Endothelial cell of umbilical vein (primary cell): ENCODE measurements at places on chromosomes 6 and 20. TPM values are rescaled to one million over a fixed set of nuclear protein-coding genes. Genes with fewer than 3 reads are reported as not detected.

GRCh38 chr20:36830791-36831691 lies 44.9 kb upstream of the TLDC2 start:
- peaks cover 35% of the 10 kb centered on the region for H3K4me1 ChIP-seq
- H3K27ac ChIP-seq: peak overlapping the region; percentile 42
- no peaks in the 10 kb centered on the region for H3K27me3 ChIP-seq

DNA sequence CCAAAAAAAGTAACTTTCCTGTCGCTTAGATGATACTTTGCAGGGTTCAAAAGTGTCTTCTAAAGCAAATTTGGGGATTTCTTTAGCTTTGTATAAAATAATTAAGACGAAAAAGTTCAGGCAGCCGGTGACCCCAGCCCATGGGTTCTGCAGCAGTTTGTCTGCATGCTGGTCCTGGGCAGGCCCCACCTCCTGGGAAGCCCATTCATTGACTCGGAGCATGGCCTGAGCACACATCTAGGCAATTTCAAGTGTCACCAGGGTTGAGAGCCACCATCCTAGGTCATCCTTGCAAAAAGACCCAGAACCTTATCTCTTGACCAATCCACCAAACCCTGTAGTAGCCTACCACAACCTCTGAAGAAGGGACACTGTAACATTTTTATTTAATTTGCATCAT lies 20.6 kb downstream of the BFSP1 start:
- H3K36me3 ChIP-seq: no peaks in the 10 kb centered on the region
- H3K4me1 ChIP-seq: peaks cover 3% of the 10 kb centered on the region
- H3K27me3 ChIP-seq: no peaks in the 10 kb centered on the region
- H3K4me3 ChIP-seq: no peak overlapping the region
- DNase-seq: no peak

DNA sequence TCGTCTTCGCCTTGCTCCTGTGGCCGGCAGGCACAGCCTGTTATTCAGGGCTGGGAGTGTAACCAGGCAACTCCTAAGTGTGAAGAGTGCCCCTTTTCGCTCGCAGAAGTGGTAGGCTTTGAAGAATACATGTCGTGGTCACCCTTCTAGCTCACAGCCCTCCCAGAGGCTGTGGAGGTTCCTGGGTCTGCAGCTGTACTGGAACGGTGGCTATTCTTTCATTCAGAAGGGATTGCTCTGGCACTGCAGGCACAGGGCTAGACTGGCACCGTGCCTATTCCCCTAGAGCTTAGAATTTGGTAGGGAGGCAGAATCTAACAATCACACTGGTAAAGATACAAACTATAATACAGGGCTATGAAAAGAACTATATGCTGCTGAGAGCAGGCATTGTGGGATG lies 1.1 kb upstream of the SRSF12 start:
- H3K36me3 ChIP-seq: no peaks in the 10 kb centered on the region
- no peak for DNase-seq
- no peak overlapping the region for H3K4me3 ChIP-seq

GRCh38 chr6:6803180-6803977 lies 214.9 kb downstream of the LY86 start:
- peaks cover 4% of the 10 kb centered on the region for H3K27me3 ChIP-seq
- H3K4me1 ChIP-seq: no peaks in the 10 kb centered on the region
- no peak overlapping the region for H3K4me3 ChIP-seq
- H3K27ac ChIP-seq: no peak overlapping the region

- no peaks in the 10 kb centered on the region for H3K36me3 ChIP-seq
- no peak overlapping the region for H3K27ac ChIP-seq
- H3K4me1 ChIP-seq: no peaks in the 10 kb centered on the region
- DNase-seq: no peak
Measured at GRCh38 chr6:157552820-157553485, 172.0 kb downstream of the ZDHHC14 start.

- DNase-seq: no peak
- no peaks in the 10 kb centered on the region for H3K4me1 ChIP-seq
- H3K27ac ChIP-seq: no peak overlapping the region
- H3K4me3 ChIP-seq: no peak overlapping the region
- H3K27me3 ChIP-seq: no peaks in the 10 kb centered on the region
Measured at GRCh38 chr6:170369403-170369802, 62.8 kb downstream of the FAM120B start.

GRCh38 chr6:70113171-70113570 lies 189.7 kb downstream of the COL9A1 start:
- H3K4me1 ChIP-seq: no peaks in the 10 kb centered on the region
- H3K27ac ChIP-seq: no peak overlapping the region
- no peaks in the 10 kb centered on the region for H3K27me3 ChIP-seq
- DNase-seq: no peak
- H3K36me3 ChIP-seq: no peaks in the 10 kb centered on the region
- H3K4me3 ChIP-seq: no peak overlapping the region

DNA sequence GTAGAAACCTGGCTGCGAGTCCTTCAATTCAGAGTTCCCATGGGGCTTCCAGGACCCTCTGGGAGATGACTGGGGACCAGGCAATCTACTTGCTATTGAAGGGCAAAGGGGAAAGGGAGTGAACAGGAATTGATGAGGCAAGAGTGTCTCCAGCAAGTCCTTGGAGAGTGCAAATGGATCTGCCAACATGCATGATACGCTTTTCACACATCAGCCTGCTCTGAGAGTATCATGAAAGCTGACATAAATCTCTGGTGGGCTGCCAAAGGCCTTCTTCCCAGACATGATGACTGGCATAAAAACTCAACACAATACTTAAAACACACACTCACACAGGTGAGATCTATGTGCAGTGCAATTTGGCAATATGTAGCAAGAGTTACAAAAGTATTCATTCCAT lies 759.1 kb downstream of the PTPRT start:
- H3K4me1 ChIP-seq: no peaks in the 10 kb centered on the region
- H3K36me3 ChIP-seq: no peaks in the 10 kb centered on the region
- H3K27ac ChIP-seq: no peak overlapping the region
- no peaks in the 10 kb centered on the region for H3K27me3 ChIP-seq
- H3K4me3 ChIP-seq: no peak overlapping the region

DNA sequence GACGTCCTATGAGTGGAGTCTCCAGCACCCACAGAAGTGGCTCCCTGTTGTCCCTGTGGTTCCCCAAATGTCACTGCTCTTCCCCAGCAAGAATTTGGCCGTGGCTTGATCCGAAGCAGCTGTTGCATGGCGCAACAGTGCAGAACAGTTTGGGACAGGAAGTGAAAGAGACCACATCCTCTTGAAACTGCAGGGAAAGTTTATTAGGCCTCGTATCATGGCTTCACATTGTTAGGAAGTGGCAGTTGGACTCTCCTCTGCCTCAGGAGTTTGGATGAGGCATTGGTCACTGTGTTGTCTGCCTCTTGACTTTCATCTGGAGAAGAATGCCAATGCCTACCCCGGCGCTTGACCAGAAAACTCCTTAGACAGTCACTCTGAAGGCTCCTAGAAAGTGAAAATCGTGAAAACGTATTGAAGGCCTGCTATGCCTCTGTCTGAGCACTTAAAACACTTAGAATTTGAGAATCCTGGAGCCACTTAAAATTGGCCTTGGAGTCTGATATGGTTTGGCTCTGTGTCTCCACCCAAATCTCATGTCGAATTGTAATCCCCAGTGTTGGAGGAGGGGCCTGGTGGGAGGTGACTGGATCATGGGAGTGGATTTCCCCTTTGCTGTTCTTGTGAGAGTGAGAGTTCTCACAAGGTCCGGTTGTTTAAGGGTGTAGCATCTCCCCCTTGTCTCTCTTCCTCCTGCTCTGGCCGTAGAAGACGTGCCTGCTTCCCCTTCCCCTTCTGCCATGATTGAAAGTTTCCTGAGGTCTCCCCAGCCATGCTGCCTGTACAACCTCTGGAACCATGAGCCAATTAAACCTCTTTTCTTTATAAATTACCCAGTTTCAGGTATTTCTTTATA lies 334.9 kb upstream of the JARID2 start:
- H3K36me3 ChIP-seq: no peaks in the 10 kb centered on the region
- no peak overlapping the region for H3K27ac ChIP-seq
- H3K4me1 ChIP-seq: no peaks in the 10 kb centered on the region
- DNase-seq: no peak

DNA sequence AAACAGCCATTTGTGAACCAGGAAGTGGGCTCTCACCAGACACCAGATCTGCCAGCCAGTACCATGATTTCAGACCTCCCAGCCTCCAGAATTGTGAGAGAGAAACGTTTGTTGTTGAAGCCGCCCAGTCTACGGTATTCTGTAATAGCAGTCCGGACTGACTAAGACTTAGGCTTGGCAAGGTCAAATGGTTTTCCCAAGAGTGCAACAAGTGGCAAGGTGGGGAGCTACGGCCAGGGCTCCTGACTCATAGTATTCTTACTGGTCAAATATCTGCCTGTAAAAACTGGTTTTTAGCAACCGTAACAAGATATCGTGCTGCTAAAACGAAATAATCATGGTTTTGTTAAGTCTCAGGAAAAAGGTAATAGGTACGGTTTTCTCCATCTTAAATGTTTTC lies 37.8 kb downstream of the MCUR1 start:
- no peaks in the 10 kb centered on the region for H3K36me3 ChIP-seq
- no peak for DNase-seq
- H3K27ac ChIP-seq: no peak overlapping the region
- no peak overlapping the region for H3K4me3 ChIP-seq
- no peaks in the 10 kb centered on the region for H3K4me1 ChIP-seq
- no peaks in the 10 kb centered on the region for H3K27me3 ChIP-seq

- no peak for DNase-seq
- peaks cover 58% of the 10 kb centered on the region for H3K4me1 ChIP-seq
- peak overlapping the region; percentile 10 for H3K27ac ChIP-seq
- peaks cover 3% of the 10 kb centered on the region for H3K27me3 ChIP-seq
- no peak overlapping the region for H3K4me3 ChIP-seq
- H3K36me3 ChIP-seq: no peaks in the 10 kb centered on the region
Measured at GRCh38 chr20:575230-575629, 31.6 kb upstream of the CSNK2A1 start.

DNA sequence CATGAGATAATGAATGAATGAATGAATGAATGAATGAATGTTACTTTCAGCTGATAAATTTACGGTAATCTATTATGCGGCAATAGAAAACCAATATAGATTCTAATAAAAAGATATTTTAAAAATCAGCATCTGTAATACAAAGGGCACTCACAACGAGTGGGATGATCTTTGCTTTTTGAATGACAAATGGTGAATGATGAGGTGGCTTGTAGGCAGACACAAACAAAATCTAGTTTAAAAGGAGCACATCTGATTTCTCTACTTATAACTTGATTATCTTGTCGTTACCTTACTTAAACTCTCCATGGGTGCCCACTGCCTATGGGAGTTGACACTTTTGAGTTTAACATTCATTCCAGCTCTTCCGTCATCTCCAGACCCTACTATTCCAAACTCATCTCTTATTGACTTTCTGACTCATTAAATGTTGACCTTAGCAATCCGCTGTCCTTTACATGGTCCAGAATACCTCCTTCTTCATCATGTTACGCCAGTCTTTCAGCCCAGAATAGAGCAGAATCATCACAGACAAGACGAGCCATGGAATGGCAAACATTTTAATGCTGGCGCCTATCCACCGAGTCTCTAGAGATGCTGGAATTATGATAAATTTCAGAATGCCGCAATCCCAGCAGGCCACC lies 41.3 kb downstream of the NHLRC1 start:
- H3K4me1 ChIP-seq: no peaks in the 10 kb centered on the region
- H3K4me3 ChIP-seq: no peak overlapping the region
- no peaks in the 10 kb centered on the region for H3K27me3 ChIP-seq
- no peaks in the 10 kb centered on the region for H3K36me3 ChIP-seq
- no peak for DNase-seq

- no peak for DNase-seq
- no peak overlapping the region for H3K4me3 ChIP-seq
- H3K4me1 ChIP-seq: no peaks in the 10 kb centered on the region
- H3K36me3 ChIP-seq: peaks cover 32% of the 10 kb centered on the region
Measured at GRCh38 chr6:160077526-160077925, 44.1 kb upstream of the SLC22A1 start.

DNA sequence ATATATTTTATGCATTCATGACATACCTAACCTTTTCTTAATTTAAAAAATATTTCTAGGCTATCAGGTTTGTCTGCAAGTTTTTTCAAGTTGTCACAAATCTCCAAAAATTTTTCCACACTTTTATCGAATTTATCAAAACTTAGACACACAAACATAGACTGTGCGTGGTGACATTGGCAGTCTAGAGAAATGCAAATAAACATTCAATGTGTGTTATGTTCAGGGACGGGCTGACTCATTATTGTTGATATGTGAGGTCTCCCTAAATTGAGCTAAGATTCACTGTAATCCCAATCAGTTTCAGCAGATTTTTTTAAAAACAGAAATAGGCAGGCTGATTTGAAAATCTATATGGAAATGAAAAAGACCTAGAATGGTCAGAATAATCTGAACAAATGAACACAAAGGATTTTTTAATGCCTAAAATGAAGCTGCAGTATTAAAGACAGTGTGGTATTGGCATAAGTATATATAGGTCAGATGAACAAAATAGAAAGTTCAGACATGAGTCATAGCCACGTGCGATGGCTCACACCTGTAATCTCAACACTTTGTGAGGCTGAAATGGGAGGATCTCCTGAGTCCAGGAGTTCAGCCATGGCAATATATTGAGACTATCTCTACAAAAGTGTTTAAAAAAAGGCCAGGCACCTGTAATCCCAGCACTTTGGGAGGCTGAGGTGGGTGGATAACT lies 19.2 kb downstream of the BLTP3A start:
- no peaks in the 10 kb centered on the region for H3K36me3 ChIP-seq
- no peak overlapping the region for H3K27ac ChIP-seq
- no peaks in the 10 kb centered on the region for H3K27me3 ChIP-seq
- peak; percentile 26 for DNase-seq
- no peak overlapping the region for H3K4me3 ChIP-seq

GRCh38 chr6:116382587-116382986 lies 11.8 kb downstream of the DSE start:
- no peak overlapping the region for H3K4me3 ChIP-seq
- no peak for DNase-seq
- peaks cover 9% of the 10 kb centered on the region for H3K4me1 ChIP-seq
- H3K27me3 ChIP-seq: no peaks in the 10 kb centered on the region

DNA sequence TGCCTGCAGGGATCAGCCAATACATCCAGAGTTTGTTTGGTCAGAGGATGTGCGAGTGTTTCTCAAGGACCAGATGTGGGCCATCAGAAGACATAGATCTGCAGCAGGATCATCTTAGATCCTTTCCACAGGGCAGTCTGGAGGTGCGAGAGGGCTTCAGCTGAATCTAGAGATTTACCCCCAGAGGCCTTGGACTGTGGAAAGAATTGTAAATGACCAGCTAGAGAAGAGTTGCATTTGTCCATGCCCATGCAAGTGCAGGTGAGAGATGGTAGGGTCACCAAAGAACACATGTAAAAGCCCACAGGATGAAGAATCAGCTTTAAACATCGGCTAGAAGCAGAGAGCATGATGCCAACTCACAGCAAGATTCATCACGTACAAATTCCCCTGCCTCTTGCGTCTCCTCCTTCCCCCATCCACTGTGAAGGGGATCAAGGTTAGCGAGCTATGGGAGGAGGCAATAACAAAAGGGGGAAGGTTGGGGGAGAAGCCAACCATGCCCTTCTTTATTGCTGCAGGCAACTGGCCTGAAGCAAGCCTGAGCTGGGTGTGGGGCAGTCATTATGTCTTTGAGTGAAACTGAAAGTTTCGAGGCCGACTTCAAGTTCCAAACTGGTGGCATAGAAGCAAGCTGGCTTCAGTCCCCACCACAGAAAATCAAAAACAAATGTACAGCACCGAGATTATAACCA lies 83.5 kb downstream of the SCML4 start:
- no peak overlapping the region for H3K27ac ChIP-seq
- H3K36me3 ChIP-seq: no peaks in the 10 kb centered on the region

CDH26 gene
- total RNA-seq: not detected in 2 replicates

KCNK5 gene
- total RNA-seq: not detected in 2 replicates

SYNDIG1 gene
- total RNA-seq: not detected in 2 replicates

SMIM13 gene
- 14.7 and 19.4 TPM in 2 replicates for total RNA-seq

SLC17A1 gene
- not detected in 2 replicates for total RNA-seq

TSBP1 gene
- not detected in 2 replicates for total RNA-seq

WFDC10B gene
- not detected in 2 replicates for total RNA-seq

CST2 gene
- total RNA-seq: not detected in 2 replicates

CRYBG1 gene
- 25.0 and 30.1 TPM in 2 replicates for total RNA-seq

SLC22A23 gene
- 10.8 and 14.3 TPM in 2 replicates for total RNA-seq

PRDM1 gene
- 2.7 and 4.8 TPM in 2 replicates for total RNA-seq
